ENCODE measurements at places on chromosomes 13 and 19. TPM values are rescaled to one million over a fixed set of nuclear protein-coding genes. Genes with fewer than 3 reads are reported as not detected.

CRX gene
- total RNA-seq: not detected

RGL3 gene
- 17.9 TPM for total RNA-seq

ARRDC2 gene
- total RNA-seq: 31.9 TPM

NOTCH3 gene
- 4.5 TPM for total RNA-seq

DHDH gene
- total RNA-seq: not detected

KIR2DL3 gene
- not detected for total RNA-seq

HPN gene
- not detected for total RNA-seq

ZIC5 gene
- total RNA-seq: 0.05 TPM

SLC10A2 gene
- total RNA-seq: not detected

C19orf38 gene
- total RNA-seq: not detected

UBE2L5 gene
- total RNA-seq: 0.05 TPM

CATSPERD gene
- total RNA-seq: not detected

MCEMP1 gene
- 0.27 TPM for total RNA-seq

VSTM1 gene
- 1.0 TPM for total RNA-seq

ZNF296 gene
- total RNA-seq: 0.82 TPM

SBK3 gene
- not detected for total RNA-seq

LRRC4B gene
- total RNA-seq: 7.4 TPM

PABPC3 gene
- total RNA-seq: 0.04 TPM

WDR87 gene
- total RNA-seq: not detected

CAPN12 gene
- total RNA-seq: 0.91 TPM

WDR62 gene
- total RNA-seq: 12.5 TPM

IZUMO4 gene
- total RNA-seq: 6.2 TPM

LILRB3 gene
- not detected for total RNA-seq

CEACAM4 gene
- not detected for total RNA-seq

UNC13A gene
- 1.6 TPM for total RNA-seq

NLRP5 gene
- total RNA-seq: 0.04 TPM

FXYD1 gene
- not detected for total RNA-seq

ZNF222 gene
- 8.8 TPM for total RNA-seq

OR7D2 gene
- total RNA-seq: not detected

ZNF497 gene
- 2.1 TPM for total RNA-seq

RNF113B gene
- 0.23 TPM for total RNA-seq

SELENOV gene
- not detected for total RNA-seq

IZUMO1 gene
- total RNA-seq: not detected

ZNF835 gene
- total RNA-seq: 0.98 TPM

SHD gene
- not detected for total RNA-seq

ZIC2 gene
- total RNA-seq: 4.5 TPM

CEP89 gene
- 12.8 TPM for total RNA-seq

RPL13A gene
- total RNA-seq: 5,831 TPM

TYROBP gene
- not detected for total RNA-seq

KLK11 gene
- not detected for total RNA-seq

TNFAIP8L1 gene
- 5.2 TPM for total RNA-seq

ATP5F1D gene
- total RNA-seq: 58.3 TPM

INSL3 gene
- total RNA-seq: not detected

CYP2S1 gene
- 0.75 TPM for total RNA-seq

PINLYP gene
- total RNA-seq: 0.61 TPM

ING1 gene
- total RNA-seq: 49.9 TPM

FFAR2 gene
- not detected for total RNA-seq

RDH8 gene
- not detected for total RNA-seq

ATP8B3 gene
- 1.5 TPM for total RNA-seq

TUBA3C gene
- total RNA-seq: not detected

PTH2 gene
- total RNA-seq: not detected

RASL11A gene
- total RNA-seq: 6.3 TPM

All from A375 (cell line).